ENCODE measurements at places on chromosomes 6 and 20.

- no peak for DNase-seq
Observed at GRCh38 chr6:36284359-36284758, 14.5 kb downstream of the PNPLA1 start.

DNA sequence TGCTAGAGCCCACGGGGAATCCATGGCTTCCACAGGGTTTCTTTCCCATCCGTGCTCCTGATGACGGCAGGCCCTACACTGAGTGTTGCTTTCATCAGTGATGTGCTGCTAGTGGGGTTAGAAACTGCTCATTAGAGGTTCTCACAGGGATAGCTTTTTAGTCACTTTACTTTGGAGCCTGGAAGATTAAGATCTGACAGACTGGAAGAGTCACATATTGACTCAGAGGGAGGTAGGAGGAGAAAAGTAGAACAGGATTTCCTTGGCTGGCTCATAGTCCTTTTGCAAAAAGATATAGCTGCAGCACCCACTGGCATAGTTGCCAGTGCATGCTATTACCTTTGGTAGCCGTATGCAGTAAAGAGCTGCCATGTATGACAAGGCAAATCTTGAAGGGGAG, 890.3 kb downstream of the C6orf118 start:
- no peak for DNase-seq

- no peak for DNase-seq
Observed at GRCh38 chr6:7264041-7264440, 49.0 kb downstream of the SSR1 start.

GRCh38 chr6:142624978-142625715, 319.8 kb downstream of the HIVEP2 start:
- no peak for DNase-seq

- DNase-seq, result peak; percentile 4
Observed at GRCh38 chr20:39885975-39886649, 802.9 kb downstream of the MAFB start.

DNA sequence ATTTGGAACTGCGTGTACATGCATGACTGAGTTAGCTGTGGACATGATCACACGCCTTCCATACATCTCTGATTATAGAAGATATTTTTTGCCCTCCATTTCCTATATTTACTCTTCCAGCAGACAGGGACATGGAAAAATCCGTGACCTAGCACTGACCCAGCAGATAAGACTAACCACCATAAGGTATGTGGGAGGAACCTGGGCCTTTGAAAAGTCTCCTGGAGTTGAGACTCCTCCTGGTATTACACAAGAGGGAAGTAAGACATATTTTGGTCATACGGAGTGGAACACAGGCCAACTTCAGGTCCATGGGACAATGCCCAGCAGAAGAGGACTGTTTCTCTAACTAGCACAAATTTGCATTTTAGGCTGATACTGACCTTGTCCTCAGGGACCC, 13.7 kb upstream of the SIRPB1 start:
- no peak for DNase-seq

DNA sequence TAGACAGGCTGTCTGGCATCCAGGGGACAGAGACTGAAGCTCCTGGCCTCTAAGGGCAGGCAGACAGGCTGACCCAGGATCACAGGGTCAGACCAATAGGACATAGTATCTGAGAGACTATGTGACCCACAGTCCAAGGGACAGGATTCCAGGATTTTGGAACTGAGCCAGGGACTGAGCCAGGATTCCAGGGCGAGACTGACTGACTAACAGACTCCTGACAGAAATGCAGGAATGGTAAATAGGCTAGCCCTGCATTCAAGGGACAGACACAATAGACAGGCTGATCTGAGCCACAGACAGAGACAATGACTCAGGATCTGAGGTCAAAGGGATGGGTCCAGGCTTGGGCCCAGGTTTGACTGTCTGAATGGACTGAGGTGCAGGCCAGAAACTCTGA, 19.8 kb downstream of the XKR7 start:
- no peak for DNase-seq

DNA sequence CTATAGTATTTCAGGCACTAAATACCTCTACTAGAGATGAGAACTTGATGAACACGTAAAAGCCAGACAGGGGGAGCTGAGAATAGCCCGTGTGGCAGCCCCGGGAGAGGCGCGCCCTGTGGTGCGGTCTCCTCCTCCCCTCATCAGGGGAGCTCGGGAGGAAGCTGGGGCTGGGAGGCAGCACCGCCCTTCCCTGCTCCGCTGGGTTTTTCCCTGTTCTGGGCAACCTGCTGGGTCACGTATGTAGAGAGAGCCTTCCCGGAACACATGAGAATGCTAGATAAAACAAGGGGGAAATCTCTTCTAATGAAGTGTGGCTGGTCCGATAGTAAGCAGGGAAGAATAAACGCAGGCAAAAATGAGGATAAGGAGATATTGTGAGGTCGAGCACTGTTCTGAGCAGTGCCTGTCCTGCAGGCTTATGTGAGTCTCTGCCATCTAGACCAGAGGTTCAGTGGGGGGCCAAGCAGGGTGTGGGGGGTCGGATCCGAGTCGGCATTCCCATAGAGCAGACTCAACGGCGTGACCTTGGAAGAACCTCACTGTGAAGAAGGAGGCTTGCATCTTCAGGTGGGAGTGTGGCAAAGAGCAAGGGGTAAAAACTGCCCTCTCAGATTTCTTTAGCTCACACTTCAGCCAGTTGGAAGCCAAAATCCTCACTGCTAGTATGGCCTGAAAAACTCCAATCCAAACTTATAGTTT, 13.4 kb upstream of the RPS6KA2 start:
- no peak for DNase-seq

GRCh38 chr20:64229507-64230061, 26.0 kb upstream of the PCMTD2 start:
- DNase-seq, result no peak

- no peak for DNase-seq
Observed at GRCh38 chr6:165782134-165782533, 119.1 kb upstream of the PDE10A start.

DNA sequence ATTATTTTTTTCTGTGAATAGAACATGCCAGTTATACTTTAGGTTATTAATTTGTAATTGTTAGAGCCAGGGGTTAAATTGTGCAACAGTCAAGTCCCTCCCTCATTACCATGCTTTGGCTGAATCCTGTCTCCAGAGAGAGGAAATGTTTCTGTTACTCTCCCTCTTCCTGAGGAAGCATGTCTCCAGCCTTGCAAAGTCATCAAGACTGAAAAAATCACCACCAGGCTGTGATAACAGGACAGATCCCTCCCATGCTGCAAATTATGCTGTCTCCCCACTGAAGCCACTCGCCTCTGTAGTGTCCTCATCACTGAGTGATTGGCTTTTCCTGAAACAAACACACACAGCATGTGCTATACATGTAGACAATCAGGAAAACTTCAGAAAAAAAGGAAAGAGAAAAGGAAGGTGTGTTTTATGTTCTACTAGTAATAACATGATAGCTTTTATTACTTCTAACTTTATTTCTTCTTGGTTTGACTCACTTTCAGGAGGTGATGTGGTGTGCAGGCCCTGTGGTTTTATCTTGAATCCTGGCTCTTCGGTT, 290.0 kb upstream of the JAG1 start:
- DNase-seq, result no peak
